ENCODE measurements at places on chromosomes 7 and 10. TPM values are rescaled to one million over a fixed set of nuclear protein-coding genes. Genes with fewer than 3 reads are reported as not detected.

The CALHM2 gene
- total RNA-seq: 13.5 TPM

The TMEM229A gene
- not detected for total RNA-seq

The NUDT13 gene
- not detected for total RNA-seq

The CCM2 gene
- 29.0 TPM for total RNA-seq

The TSPAN13 gene
- total RNA-seq: 10.2 TPM

- DNase-seq: no peak
Measured at GRCh38 chr10:80772596-80772995, 234.9 kb downstream of the SH2D4B start.

DNA sequence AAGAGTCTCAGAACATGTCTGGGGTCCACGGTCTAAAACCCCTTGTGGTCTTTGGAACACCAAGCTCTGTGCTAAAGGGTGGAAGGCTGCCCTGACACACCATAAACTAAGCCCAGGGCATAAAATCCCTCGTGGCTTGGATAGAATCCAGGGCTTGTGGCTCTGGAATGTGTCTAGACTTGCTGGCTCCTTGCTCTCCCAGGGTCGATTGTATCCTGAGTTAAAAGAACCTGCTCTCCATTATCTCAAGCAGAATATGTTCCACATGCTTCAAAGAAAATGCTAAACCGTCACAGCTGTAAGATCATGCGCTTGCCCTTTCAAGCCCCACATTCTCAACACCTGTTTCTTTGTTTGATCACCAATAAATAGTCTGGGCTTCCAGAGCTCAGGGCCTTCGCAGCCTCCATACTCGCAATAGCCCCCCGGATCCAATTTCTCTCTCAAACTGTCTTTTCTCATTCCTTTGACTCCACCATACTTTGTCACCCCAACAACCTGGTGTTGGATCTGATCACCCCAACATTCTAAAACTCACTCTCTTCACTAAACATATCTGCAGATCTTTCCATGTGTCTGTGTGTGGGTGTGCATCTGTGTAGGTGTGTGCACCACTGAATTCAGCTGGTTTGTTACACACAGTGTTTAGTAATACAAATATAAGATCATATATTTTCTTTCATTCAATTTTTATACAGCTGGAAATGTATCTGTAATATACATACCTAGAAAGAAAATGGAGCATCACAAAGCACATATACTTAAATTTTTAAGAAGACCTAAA is 238.5 kb downstream of the ZMYND11 start:
- DNase-seq: no peak

GRCh38 chr10:101867931-101868330 is 24.3 kb upstream of the KCNIP2 start:
- no peak for DNase-seq

GRCh38 chr7:80018941-80019808 is 115.5 kb upstream of the GNAI1 start:
- DNase-seq: no peak

- no peak for DNase-seq
Measured at GRCh38 chr10:117246997-117247671, 6.2 kb downstream of the SLC18A2 start.

DNA sequence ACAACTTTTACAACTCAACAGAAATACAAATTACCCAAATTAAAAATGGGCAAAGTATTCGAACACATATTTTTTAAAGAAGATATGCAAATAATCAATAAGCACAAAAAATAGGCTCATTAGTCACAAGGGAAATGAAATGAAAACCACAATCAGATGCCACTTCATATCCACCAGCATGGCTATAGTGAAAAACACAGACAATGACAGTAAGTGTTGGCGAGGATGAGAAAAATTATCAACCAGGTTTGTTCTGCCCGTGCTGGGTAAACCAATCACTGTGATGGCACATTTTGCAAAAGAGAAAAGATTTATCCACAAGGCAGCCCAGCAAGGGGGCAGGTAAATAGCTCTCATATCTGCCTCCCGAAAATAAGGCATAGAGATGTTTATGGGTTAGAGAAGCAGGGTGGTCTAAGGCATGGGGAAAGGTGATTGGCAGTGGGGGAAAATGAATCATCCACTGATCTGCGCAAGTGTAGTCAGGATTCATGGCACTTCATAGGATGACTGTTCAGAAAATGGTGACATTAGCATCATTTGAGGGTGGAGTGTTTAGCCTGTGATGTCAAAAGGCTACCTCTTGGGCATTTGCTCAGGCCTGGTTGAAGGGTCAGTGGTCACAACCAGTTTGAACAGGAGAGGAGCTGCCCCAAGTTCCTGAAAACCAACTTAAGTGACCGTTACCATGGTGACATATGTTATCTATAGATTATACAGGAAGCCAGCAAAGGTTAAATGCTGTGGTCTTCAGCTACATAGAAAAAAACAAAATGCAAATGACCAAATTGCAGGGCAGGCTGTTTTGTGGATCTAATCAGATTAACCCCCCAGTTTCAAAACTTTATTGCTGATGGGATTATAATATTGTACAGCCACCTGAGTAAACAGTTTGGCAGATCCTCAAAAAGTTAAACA is 8.0 kb upstream of the CFAP70 start:
- DNase-seq: no peak

DNA sequence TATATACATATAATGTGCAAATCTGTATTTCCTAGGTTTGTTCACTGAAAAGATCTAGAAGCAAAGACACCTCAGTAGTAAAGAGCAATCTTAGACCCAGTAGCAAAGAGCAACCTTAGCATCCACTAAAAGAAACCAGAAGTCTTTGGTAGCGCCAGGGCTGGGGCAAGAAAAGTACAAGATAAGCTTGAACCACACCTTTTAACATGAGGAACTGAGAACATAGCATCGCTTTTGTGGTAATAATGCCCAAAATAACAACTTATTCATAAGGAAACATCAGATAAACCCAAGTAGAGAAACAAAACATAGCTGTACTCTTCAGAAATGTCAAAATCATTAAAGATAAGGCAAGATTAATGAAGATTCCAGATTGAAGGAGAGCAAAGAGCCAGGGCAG is 173.4 kb downstream of the IMMP2L start:
- DNase-seq: no peak

GRCh38 chr10:85544956-85545355 is 821.6 kb downstream of the GRID1 start:
- no peak for DNase-seq

DNA sequence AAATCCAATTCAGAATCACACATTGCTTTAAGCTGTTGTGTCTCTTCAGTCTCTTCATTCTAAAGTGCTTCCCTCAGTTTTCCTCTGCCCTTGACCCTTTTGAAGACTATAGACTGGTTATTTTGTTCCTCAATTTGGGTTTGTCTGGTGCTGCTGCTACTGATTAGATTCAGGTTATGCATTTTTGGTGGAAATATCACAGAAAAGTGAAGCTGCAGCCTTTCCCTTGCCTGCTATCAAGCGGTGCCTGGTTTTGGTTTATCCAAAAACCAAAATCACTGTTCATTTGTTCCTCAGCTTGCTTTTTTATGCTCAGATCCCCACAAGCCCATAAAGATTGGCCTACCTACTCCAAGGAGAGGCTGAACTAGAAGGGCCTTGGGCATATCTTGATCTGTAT is 55.2 kb downstream of the ELMO1 start:
- DNase-seq: no peak

- DNase-seq: no peak
Measured at GRCh38 chr10:128043259-128044045, 82.8 kb downstream of the MKI67 start.

GRCh38 chr10:78516236-78516635 is 482.6 kb downstream of the RPS24 start:
- no peak for DNase-seq
